ENCODE measurements at places on chromosomes 7 and 10.

- no peak for DNase-seq
These were observed 7.5 kb downstream of the DUSP5 start for GRCh38 chr10:110505130-110505770.

- peak; percentile 38 for DNase-seq
These were observed 15.0 kb upstream of the WDR86 start for GRCh38 chr7:151424799-151425198.

DNA sequence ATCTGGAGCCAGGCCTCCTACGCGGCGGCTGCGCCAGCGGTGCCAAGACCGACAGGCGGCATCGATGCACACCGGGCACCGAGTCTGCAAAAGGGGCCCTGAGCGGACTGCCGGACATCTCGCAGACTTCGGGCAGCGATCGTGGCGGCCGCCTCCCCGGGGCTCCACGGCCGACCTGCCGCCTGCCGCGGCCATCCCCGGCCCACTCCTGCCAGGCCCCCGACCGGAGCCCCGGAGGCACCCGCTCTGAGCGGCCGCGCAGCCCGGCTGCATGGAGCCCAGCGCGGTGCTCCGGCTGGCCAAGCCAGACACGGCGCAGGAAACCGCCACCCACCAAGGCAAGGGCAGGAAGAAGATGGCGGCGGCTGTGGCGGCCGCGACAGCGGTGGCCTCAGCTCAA lies 154.2 kb upstream of the KCTD7 start:
- DNase-seq = no peak

DNA sequence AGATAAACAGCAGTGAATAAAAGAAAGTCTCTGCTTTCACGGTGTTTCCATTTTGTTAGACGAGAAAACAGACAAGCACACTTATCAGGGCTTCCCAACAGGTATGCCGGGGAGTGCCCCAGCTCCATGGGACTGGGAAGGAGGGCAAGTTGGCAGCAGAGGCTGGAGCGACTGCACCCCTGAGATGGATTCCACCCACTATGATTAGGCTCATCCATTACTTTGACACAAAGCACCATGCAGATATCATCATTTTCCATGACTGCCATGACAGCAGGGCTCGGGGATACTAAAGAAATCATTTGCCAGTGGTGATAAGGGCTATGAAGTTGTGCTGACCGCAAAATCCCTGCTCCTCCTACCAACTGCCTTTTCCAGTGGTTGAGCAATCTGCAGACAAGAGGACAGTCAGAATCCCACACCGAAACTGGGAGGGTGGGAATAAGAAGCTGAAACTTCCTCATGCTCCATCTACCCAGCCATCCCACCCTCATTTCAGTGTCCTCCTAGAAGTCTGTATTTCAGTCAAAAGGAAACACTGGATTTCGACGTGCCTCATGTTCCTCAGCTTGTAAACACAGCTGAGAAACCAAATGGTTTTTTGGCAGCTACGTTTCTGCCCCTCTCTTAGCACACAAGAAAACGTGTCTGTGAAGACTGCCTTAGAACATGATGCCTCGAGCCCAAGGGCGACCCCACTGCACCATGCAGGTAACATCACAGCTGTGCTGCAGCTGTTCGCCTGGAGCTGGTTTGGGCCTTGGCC lies 15.5 kb downstream of the CREB3L2 start:
- no peak for DNase-seq

GRCh38 chr10:32295027-32295426 lies 51.9 kb downstream of the EPC1 start:
- no peak for DNase-seq

DNA sequence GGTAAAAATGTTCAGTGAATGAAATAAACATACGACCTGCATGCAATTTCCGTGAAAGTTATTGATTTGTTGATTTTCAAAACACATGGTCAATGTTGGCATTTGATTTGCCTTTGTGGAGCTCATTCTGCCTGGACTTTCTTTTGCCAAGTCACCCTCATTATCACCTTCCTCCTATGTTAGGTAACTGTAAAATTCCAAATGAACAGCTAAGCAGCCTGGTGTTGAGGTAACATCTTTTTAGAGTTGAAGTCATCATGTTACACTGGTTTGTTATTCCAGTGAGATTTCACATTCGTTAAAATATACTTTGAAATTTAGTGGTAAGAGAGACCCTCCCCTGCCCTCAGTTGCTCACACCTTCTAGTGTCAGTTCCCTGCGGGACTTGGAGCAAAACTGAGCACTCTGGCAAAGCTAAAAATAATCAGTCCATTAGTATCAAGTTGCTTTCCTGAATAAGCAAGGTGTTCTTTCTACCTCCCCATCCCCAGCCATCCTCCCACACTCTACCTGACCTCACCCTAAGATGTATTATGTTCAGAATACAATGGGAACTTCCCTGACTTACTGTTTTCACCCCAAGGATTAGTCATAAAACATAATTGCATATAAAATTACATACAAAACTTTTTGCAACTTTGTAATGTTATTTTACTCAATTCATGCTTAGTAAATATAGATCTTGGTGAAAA lies 283.3 kb upstream of the SEMA3A start:
- no peak for DNase-seq

GRCh38 chr10:102119417-102120141 lies 589 bp downstream of the LDB1 start:
- DNase-seq = no peak

DNA sequence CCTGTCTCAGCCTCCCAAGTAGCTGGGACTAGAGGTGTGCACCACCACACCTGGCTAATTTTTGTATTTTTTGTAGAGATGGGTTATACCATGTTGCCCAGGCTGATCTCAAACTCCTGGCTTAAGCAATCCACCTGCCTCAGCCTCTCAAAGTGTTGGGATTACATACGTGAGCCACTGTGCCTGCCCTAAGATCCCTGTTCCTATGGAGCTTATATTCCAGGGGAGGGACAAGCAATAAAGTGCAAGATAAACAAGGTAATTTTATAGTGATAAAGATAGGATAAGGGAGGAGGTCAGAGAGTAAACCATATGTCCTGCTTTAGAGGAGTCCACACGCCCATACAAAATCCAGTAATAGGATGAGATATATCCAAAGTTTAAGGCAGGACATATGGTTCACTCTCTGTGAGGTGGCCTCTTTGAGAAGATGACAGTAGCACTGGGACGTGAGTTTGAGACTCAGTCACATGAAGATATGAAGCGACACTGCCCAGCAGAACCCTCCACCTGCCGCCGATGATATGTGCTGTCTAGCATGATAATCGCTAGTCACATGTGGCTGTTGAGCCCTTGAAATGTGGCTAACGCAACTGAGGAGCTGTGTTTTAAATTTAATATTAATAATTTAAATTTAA lies 113.5 kb upstream of the PDCD4 start:
- DNase-seq = no peak

DNA sequence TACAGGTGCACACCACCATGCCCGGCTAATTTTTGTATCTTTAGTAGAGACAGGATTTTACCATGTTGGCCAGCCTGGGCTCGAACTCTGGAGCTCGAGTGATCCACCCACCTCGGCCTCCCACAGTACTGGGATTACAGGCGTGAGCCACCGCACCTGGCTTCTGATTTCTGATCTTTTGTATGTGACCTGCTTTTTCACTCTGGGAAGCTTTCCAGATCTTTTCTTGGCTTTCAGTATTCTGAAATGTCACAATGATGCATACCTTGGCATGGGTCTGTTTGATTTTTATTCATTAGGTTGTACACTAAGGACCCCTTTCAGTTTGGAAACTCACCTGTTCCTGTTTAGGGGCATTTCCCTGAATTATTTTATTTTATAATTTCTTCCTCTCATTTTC lies 41.6 kb downstream of the PROSER2 start:
- peak; percentile 5 for DNase-seq

DNA sequence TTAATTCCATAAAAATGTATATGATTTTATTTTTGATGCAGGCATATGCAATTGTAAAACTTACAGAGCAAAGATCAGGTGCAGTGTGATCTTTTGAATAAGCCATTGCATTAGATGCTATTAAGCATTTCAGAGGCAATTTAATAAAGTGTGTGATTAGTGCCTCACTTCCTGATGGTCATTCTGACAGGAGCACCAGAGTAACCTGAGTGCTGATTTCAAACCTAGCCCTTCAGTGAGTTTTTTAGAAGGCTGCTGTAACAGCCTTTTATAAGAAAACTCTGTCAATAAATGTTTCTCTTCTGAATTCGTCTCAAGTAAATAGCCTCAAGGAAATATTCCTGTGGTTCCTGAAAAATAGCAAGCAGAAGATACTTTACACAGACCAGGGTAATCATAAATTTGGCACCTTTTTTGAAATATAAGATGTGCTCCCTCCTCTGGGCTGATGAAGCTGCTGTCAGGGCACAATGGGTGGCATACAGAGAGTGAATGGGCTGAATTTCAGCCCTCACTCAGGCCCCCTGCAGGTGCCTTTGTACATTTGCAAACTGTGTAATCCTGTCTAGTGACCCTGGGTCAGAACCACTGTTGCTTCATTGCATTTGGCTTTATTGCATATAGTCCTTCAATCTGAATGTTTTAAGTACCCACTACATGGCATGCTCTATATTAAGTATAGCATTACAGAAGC lies 193.7 kb upstream of the CSTF2T start:
- no peak for DNase-seq

GRCh38 chr7:110790992-110791391 lies 299.9 kb upstream of the LRRN3 start:
- DNase-seq = no peak

DNA sequence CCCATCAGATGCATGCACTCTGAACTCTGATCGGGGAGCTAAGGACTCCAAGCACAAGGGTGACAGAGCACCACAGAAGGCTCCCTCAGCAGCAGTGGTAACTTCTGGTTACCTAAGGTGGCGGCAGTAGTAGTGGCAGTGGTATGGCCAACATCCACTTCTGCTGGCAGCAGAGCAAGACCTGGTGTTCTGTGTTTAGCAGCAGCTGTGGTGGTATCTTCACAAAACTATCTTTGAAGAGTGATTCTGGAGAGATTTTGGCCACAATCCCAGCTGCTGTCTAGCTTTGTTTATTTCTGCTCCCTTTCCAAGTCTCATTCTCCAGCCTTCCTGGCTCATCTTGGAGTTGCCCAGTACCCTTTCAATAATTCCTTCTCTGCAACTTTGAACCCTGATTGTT lies 102.4 kb upstream of the LRGUK start:
- DNase-seq = no peak

DNA sequence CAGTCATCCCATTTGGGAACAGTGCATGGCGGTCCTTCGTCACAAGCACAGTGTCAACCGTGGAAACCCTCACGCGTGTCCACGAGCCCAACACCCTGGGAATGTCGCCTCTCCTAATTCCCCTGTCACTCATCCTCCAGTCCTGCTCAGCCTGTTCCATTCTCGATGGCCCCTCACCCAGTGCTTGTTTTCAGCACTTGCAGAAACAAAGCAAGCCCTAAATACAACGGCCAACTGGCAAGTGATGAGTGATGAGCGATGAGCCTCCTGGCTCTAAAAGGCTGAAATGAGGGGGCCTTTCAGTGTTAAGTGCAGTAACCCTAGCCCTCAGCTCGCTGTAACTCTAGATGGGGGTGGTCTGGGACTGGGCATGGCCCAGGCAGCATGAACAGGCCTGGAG lies 22.6 kb downstream of the NKX2-3 start:
- no peak for DNase-seq

DNA sequence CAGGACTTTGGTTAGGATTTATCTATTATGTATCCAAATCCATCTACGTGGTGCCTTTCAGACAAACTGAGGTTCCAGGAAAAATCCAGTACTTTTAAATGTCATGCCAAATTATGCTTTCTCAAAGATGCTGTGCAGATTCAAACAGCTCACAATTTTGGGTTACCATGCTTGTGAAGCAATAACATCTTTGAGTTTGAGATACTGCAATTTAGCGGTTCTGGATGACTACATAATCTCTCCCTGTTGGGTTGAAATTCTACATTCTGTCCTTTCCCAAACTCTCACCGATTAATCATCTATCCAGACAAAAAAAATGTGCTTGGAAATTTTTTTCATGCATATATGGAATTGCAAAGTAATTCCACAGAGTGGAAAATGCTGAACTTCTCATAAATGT lies 3.5 kb downstream of the RHOBTB1 start:
- DNase-seq = no peak

DNA sequence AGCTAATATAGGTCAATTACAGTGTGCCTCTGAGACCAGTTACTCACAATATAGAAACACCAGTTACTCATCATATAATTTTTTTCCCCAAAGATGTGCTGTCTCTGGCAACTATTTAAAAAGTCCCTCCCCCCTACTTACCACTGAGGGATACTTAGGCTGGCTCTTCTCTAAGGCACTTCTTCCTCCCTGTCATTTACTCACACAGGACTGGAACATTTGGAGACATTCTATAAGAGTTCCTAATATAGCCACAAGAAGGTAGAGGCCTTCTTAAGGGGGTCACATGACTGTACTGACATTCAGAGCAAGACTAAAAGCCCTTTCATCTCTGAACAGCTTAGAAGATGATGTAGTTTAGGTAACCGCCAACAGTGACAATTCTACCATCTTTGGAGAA lies 44.4 kb upstream of the SLIT1 start:
- no peak for DNase-seq

- DNase-seq = no peak
These were observed 182.8 kb downstream of the ARHGAP12 start for GRCh38 chr10:31745612-31746376.

- DNase-seq = no peak
These were observed 26.7 kb upstream of the CRHR2 start for GRCh38 chr7:30708983-30709382.

DNA sequence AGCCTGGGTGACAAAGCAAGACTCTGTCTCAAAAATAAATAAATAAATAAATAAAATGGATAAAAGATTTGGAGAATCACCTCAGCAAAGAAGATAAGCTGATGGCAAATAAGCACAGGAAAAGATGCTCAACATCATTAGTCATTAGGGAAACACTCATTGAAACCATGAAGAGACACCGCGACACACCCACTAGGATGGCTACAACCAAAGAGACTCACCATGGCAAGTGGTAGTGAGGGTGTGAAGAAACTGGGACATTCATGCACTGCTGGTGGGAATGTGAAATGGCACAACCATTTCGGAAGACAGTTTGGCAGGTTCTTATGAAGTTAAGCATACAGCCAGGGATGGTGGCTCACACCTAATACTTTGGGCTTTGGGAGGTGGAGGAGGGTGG lies 37.8 kb upstream of the FXYD4 start:
- no peak for DNase-seq

DNA sequence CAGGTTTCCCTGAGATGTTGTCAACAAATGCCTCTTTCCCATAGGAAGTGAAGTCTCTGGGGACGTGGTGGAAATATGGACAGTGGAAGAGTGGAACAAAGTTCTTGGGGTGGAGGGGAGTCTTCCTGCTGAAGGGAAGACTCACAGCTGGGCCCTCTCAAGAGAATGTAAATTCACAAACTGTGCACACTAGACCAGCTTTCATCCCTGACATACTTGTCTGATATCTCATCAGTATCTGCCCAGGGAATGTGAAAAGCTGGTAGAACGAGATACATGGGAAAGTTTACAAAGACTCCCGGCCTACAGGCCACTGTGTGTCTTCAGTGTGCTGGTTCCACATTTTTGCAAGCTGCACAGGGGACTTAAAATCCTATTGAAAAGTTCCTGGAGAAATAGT lies 16.7 kb upstream of the CCDC3 start:
- DNase-seq = no peak

GRCh38 chr10:114087655-114088054 lies 44.0 kb downstream of the ADRB1 start:
- no peak for DNase-seq
